ENCODE measurements at places on chromosomes 1 and 21. TPM values are rescaled to one million over a fixed set of nuclear protein-coding genes. Genes with fewer than 3 reads are reported as not detected.

- DNase-seq: no peak
Measured at GRCh38 chr1:37752213-37752582, 12.7 kb downstream of the EPHA10 start.

Gene TDRD5
- total RNA-seq: not detected

- DNase-seq: no peak
Measured at GRCh38 chr1:108722292-108722691, 9.6 kb downstream of the FNDC7 start.

DNA sequence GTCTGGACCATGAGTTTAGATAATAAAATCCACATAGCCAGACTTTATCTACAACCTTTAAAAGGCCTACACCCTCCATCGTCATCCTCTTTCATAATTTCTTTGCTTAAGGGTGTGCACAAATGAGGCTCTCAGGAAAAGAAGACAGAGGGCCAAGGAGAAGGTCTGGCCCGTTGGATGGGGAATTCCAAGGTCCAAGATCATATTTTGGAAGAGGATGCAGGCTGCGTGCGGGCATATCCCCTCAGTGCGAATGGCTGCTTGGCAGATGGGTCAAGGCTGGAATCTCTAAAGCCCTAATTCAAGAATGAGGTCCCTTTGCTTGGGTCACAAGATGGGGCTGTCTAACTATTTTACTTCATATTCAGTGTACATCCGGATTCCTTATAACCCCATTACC, 782.2 kb upstream of the NCAM2 start:
- DNase-seq: no peak
